ENCODE measurements at places on chromosomes 13 and 19. TPM values are rescaled to one million over a fixed set of nuclear protein-coding genes. Genes with fewer than 3 reads are reported as not detected.

The GPC6 gene
- total RNA-seq = 24.1 TPM

The CAMSAP3 gene
- total RNA-seq = not detected

The ZNF229 gene
- 11.0 TPM for total RNA-seq

The FPR1 gene
- total RNA-seq = 0.11 TPM

The AZU1 gene
- total RNA-seq = not detected

The WDR87 gene
- total RNA-seq = not detected

The KLF1 gene
- total RNA-seq = not detected

The LINGO3 gene
- under 0.01 TPM for total RNA-seq

The LRRC8E gene
- 10.7 TPM for total RNA-seq

The CYP2B6 gene
- not detected for total RNA-seq

The MBD3 gene
- 126 TPM for total RNA-seq

The MEIS3 gene
- 99.3 TPM for total RNA-seq

The CDX2 gene
- total RNA-seq = not detected

The KIR3DL1 gene
- total RNA-seq = not detected

The NLRP4 gene
- total RNA-seq = not detected

The WDR88 gene
- total RNA-seq = not detected
